ENCODE measurements at places on chromosomes 5 and 9. TPM values are rescaled to one million over a fixed set of nuclear protein-coding genes. Genes with fewer than 3 reads are reported as not detected.

Gene KLF4
- total RNA-seq, result 46.7 TPM

Gene IFNA16
- not detected for total RNA-seq

Gene SH3RF2
- 0.58 TPM for total RNA-seq

Gene SH3GL2
- 1.8 TPM for total RNA-seq

Gene GADD45G
- total RNA-seq, result not detected

Gene FCN1
- total RNA-seq, result not detected

Gene EXOC3
- 54.5 TPM for total RNA-seq

Gene HSD17B3
- total RNA-seq, result 1.2 TPM

Gene BTNL9
- 1.6 TPM for total RNA-seq

Gene OR1J4
- not detected for total RNA-seq

Gene FLT4
- 0.03 TPM for total RNA-seq

Gene PRRC1
- 28.9 TPM for total RNA-seq

Gene TOR1A
- total RNA-seq, result 50.8 TPM

Gene TRPM3
- total RNA-seq, result 1.6 TPM

Gene PTGDS
- total RNA-seq, result 1.4 TPM

Gene IL4
- total RNA-seq, result not detected

Gene HAVCR1
- not detected for total RNA-seq

Gene PFN3
- total RNA-seq, result not detected

Gene PCDHA4
- total RNA-seq, result 2.4 TPM

Gene MEIKIN
- total RNA-seq, result not detected

Gene POU5F2
- 0.82 TPM for total RNA-seq

Gene OTULIN
- 16.4 TPM for total RNA-seq

Gene PDLIM4
- 84.1 TPM for total RNA-seq

Gene KLHL9
- total RNA-seq, result 20.8 TPM

Gene BNC2
- 14.4 TPM for total RNA-seq

Gene SGCD
- total RNA-seq, result 0.08 TPM

Gene GALNT12
- 5.4 TPM for total RNA-seq

Gene PIP5KL1
- total RNA-seq, result 2.7 TPM

Gene BAG1
- total RNA-seq, result 85.2 TPM

Gene CER1
- not detected for total RNA-seq

Gene EGFLAM
- total RNA-seq, result 5.3 TPM

Gene CCL19
- not detected for total RNA-seq

Gene PKN3
- total RNA-seq, result 14.0 TPM

Gene ANKRD31
- 0.32 TPM for total RNA-seq

Gene TRIM7
- 11.6 TPM for total RNA-seq

Gene MEGF10
- total RNA-seq, result 0.91 TPM

Gene MELK
- 46.8 TPM for total RNA-seq

Gene NCBP1
- total RNA-seq, result 51.0 TPM

Gene CDC20B
- total RNA-seq, result not detected

Gene LRRC26
- not detected for total RNA-seq

Gene CCL28
- total RNA-seq, result 12.3 TPM

Gene PGM5
- 3.2 TPM for total RNA-seq

Gene OR13J1
- not detected for total RNA-seq

Measured in A375 (cell line).